ENCODE measurements at places on chromosomes 1 and 21.

DNA sequence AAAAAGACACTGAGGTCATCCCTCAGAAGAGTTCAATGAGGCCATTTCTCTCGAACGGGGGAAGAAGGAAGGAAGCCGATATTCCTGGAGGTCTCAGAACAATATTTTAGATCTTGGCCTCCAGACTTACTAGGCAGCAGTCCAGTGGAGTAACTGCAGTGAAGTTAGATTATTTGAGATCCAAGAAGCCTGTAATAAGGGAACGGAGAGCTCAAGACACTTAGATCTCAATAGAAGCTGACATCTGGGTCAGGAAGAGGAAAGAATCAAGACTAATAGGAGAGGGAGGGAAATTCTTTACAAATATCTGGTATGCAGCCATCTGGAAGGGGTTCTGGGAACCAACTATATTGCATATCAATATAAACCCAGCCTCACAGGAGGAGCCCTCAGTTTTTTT, 13.6 kb upstream of the ENAH start:
- no peak for DNase-seq

GRCh38 chr1:89890085-89890752, 69.4 kb downstream of the LRRC8D start:
- peak; percentile 76 for DNase-seq

DNA sequence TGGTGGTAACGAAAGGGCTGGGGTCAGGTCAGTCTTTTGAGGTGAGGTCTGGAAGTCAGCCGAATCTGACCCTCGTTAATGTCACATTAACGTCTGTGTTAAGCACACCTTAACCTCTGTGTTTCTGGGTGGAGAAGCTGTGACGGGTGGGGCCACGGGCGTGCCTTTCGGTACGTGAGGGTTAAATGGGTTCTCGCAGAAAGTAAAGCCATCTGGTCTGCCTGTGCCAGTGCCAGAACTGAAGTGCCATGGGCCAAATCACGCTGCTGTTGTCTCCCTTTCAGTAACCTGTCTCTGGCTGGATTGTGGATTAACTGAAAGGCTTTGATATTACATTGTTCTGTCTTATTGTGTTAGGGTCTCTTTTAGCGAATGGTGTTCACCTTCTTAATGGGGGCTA, 14.4 kb downstream of the URB2 start:
- DNase-seq, result no peak

GRCh38 chr1:226026833-226027232, 27.7 kb upstream of the SDE2 start:
- no peak for DNase-seq

DNA sequence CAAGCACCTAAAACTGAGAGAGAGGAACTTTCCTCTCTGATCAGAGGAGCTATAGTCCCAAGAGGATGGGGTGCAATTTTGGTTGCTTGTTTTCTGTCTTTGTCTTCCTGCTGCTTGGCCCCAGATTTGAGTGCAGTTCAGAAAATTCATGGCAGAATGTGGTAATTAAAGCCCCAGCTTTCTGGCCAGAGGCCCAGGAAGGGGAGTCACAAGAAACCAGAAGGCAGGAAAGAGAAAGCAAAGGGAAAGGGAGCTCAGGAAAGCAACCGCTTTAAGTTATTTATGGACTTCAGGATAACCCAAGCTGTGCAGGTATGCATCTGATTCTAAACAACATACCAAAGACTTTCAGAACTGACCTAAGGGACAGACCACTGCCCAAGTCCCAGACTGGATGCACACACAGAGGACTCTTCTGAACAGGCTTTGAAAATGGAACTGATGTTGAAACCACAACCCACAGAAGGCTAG, 88.8 kb downstream of the ST3GAL3 start:
- DNase-seq, result peak; percentile 83

GRCh38 chr1:89567797-89568196, 43.2 kb downstream of the LRRC8B start:
- no peak for DNase-seq

GRCh38 chr21:16406355-16406754, 676.6 kb downstream of the USP25 start:
- DNase-seq, result no peak

GRCh38 chr1:108717774-108718316, 5.1 kb downstream of the FNDC7 start:
- no peak for DNase-seq

DNA sequence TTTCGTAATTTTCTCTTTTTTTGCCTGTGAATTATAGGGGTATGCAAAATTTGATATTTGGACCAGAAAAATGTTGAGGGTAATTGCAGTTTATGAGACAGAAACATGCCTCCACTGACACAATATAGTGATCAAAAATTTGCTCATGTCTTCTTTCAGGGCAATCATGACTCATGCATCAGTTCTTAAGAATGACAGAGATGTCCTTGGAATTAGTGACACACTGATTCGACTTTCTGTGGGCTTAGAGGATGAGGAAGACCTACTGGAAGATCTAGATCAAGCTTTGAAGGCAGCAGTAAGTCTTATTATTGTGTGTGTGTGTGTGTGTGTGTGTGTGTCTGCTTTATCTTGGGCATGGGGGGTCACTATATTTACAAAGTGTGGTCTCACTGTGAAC, 27.5 kb downstream of the CTH start:
- DNase-seq, result no peak

DNA sequence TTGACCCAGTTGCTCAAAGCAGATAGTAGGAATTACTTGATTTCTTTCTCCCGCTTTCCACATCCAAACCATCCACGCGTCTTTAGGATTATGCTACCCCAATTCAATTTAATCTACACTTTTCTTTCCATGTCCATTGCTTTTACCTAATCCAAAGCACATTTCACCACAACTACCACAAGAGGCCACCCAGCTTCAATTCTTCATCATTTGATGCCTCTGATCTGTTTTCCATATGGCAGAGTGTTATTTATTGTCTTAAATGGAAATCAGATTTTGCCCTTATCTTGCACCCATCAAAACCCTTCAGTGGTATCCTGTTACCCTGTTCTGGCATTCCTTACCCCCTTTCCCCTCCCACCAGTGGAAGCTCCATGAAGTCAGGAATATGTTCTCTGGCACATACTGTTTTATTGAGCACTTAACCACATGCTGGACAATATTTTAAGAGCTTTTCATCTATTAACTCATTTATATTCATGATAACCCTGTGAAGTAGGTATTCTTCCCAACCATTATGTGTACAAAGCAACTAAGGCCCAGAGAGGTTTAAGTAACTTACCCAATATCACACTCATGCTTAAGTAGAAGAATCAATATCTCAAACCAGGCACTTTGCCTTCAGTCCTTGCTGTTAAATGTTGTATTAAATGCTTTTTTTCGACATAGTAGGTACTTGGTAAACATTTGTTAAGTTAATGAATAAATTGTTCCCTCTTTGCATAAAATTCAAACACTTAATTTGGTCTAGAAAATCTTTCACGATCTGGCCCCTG, 34.6 kb downstream of the CLIC4 start:
- no peak for DNase-seq

- DNase-seq, result peak; percentile 20
These were observed 63.4 kb upstream of the PPP2R5A start for GRCh38 chr1:212221801-212222200.

DNA sequence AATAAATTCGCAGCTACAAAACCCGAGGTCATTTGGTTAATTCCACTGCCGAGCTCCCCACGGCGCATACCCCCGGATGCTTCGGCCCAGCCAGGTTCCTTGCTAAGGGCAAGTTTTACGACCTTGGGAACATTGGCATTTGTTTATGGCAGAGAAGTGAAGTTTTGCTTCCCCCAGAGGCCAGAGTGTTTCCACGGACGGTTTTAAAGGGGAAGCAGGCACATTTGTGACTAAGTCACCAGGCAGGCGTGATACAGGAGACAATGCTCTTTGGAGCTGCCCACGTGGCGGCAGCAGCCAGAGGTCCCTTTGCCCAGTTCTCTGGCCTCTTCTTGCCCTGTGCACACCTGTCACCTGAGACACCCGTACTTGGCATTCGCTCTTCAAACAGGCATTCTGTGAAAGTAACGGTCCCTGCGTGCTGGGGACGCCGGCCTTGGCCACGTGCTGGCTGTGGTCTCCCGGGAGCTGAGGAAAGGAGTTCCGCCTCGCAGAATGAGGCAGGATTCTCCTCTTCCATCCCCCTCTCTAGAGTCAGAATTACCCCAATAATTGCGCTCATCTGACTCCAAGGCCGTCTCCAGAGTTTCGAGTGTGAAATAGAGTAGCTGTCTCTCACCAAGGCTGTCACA, 138.3 kb downstream of the PRDM16 start:
- no peak for DNase-seq
